NCI-H1694 (cell line): ENCODE measurements at places on chromosomes 11 and 22.
A peak's percentile ranks its signal among the peaks of the same experiment; 100 is the strongest.

- DNase-seq: peak; percentile 24
Measured at GRCh38 chr22:42303396-42304323, 33.2 kb upstream of the TCF20 start.

GRCh38 chr22:39907605-39908097 is 6.8 kb downstream of the GRAP2 start:
- no peak for DNase-seq

DNA sequence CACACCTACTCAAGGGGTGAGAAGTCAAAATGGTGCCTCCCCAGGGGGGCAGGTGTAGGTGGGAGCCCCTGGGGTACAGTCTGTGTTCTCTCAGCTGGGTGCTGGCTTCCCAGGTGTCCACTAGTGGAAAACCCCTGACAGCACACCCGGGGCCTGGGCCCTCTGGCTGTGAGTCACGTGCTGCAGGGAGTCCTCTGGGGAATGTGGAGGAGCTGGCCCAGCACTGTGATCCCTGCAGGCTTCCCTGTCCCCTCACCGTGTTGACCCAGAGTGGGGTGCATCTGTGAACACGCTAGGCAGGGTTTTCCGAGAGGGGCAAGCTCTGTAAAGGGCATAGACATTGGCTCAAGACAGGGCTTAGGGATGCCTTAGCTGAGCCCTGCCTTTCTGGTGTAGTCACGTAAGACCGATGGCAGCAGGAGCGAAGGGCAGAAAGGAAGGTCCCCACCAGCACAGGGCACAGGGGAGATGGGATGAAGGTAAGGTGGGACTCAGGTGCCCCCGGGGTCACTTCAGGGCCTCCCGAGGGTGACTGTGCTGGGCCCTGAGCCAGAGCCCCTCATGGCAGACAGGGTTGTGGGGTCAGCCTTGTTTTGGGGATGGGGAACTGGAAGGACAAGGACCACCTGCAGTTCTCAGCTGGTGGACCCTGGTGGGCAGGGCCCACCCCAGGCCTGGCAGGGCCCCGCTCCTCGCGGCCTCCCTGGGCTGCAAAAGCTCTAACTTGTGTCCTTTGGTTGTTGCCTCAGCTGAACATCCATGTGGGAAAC is 14.1 kb downstream of the DERL3 start:
- DNase-seq: no peak

DNA sequence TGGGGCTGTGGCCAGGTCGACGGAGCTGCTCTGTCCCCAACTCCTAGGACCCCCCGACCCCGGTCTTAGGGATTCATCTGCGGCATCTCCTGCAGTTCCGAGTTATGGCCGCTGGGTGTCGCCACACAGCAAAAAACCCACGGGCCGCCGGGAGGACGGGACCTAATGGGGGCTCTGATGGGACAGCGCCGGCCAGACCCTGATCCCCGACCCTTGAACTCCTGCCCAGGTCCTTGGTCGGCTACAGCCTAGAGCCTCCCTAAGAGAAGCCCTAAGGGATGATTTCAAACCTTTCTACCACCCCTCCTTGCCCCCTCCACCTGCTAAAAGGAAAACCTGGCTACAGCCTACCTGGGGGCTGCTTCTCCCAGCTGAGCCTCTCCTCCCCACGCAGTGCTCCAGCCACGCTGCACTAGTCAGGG is 30.8 kb upstream of the LRRC10B start:
- DNase-seq: no peak

GRCh38 chr11:113314389-113315301 is at the start of gene TTC12:
TTC12 (plus strand) TSS chr11:113314583; CDS start chr11:113316258, 1,675 bp downstream.
- DNase-seq: no peak

DNA sequence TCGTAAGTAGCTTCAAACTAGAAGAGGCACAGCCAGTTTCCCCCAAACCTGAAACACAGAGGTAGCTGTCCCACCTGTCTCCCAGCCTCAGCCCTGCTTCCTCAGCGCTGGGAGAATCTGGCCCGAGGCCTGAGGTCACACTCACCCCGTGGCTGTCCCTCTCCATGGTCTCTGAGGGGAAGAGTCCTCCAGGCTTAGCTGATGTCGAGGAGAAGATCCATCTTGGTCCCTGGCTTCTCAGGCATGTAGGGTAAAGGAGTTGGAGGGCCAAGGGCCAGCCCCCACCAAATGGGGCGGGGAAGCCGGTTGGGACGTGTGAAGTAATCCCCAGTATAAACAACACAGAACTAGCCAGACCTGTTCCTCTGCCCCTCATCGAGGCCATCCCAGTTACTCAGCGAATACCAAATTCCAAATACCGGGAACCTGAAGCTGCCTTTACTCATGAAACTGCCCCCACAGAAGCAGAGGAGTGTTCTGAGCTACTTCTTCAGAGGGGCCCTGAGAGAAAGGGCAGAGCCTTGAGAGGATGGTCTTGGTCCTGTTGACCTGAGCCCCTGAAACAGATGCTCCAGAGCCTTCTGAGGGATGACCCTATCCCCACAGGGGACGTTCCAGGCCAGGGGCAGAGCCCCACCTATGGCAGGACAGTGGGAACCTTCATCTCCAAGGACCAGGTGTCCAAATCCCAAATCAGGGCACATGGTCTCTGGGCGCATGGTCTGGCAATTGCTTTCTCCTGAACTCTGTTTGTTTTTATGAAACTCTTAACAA is at the start of gene TMPRSS13:
Gene TMPRSS13, minus strand, starts transcription at position 261 of the 774 bp plus-strand sequence. Its CDS starts 95 bp downstream, at position 166.
- DNase-seq: no peak

DNA sequence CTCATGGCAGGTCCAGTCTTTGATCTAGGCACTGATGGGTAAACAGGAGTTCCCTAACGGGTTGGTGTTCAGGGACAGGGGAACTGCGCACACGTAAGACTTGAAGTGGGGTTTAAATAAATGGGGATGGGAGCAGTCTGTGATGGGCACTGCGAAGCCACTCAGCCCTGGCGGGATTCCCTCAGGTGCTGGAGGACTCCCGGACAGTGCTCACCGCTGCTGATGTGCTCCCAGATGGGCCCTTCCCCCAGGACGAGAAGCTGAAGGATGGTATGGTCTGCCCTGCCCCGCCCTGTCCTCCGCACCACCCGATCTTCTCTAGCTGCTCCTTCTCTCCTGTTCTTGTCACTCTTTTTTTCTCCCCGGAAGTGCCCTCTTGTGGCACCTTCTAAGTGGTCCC is 9.5 kb downstream of the CCDC134 start:
- no peak for DNase-seq
